ENCODE measurements at places on chromosomes 1 and 21.

- no peak for DNase-seq
Measured at GRCh38 chr1:161721738-161722343, 497 bp downstream of the FCRLB start.

DNA sequence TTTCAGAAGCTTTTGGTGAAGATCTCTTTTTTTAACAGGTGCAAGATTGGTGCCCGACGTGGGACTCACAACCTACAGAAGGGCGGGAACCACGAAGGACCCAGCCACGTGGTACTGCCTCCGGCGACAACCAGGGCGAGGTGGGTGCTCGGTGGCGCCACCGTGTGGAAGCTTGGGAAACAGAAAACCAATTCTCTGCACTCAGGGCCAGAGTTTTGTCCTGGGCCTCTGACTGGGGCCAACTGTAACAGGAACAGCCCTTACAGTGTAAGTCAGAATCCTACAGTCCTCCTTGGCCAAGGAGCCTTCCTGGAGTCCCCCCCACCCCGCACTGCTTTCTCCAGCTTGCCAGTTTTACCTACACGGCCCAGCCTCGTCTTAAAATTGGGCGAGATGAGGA lies 11.6 kb upstream of the S100A7A start:
- no peak for DNase-seq

- DNase-seq = no peak
Measured at GRCh38 chr1:226378071-226378470, 29.8 kb downstream of the PARP1 start.

GRCh38 chr1:228063251-228064191 lies 19.0 kb upstream of the ARF1 start:
- DNase-seq = no peak

DNA sequence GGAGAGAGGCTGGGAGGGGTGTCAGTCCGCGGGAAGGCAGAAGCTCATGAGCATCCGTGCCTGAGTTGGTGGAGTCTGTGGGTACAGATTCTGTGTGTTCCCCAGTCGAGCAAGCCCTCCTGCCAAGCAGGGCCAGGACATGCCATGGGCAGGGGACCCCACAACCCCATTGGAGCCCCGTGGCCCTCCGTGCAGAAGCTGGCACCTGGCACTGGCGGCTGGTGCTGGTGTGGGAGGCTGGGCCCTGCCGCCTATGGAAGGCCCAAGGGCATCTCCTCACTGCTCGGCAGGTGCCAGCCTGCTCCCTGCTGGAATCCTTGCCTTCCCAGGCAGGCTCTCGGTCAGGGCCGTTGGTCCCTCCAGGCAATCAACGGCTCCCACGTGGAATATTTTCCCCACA lies 73.7 kb downstream of the UBE2T start:
- DNase-seq = no peak

GRCh38 chr21:32386195-32386870 lies 6.5 kb downstream of the URB1 start:
- no peak for DNase-seq

- no peak for DNase-seq
Measured at GRCh38 chr1:236160540-236161127, 18.3 kb downstream of the GPR137B start.

- DNase-seq = no peak
Measured at GRCh38 chr1:119829625-119830024, 18.4 kb upstream of the REG4 start.

DNA sequence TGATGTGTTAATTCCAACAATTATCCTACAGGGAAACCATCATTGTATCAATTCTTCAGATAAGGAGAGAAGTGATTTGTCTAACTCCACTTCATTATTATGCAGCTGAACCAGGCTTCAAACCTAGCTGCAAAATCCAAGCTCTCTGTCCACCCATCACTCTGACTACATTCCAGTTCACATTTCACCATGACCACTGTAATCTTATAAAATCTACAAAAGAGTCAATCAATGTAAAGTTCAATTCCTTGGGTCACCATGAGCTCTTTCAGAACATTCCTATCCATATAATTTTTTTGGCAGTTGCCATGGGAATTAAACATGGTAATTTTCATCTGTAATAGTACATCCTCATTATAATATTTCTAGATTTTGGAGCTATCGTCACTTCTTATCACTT lies 100.9 kb downstream of the PLPPR5 start:
- DNase-seq = no peak

GRCh38 chr1:90821788-90822359 lies 104.8 kb upstream of the BARHL2 start:
- no peak for DNase-seq

GRCh38 chr1:205329719-205330118 lies 8.2 kb upstream of the NUAK2 start:
- no peak for DNase-seq

GRCh38 chr1:185834371-185834905 lies 100.2 kb downstream of the HMCN1 start:
- no peak for DNase-seq

DNA sequence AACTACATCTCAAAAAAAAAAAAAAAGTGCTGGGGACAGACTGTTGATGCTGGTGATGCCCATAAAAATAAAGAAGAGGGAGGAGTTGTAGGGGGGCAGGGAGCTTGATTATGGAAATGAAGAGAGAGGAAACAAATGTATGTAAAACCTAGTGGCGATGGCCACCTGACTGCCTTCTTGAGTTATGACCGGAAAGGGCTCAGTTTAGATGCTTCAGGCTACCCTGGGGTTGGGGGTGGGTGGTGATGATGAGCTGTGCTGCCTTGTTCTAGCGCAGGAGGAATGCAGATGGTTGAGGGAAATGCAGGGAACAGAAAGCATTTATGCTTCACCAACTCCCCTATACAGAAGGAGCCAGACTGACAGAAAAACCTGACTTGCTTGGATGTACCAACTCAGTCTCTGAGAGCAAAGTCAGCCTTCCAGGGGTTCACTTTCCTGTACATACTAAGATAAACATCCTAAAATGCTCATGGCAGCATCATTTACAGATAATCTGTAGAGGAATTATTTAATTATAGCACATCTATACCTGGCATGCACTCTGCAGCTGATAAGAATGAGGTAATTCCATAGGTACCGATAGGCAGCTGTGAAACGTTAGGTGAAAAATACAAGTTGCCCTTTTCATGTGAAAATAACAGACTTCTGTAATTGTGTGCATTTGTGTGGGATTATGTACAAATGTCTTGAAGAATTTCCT lies 8.0 kb upstream of the BCAR3 start:
- no peak for DNase-seq

- DNase-seq = no peak
Measured at GRCh38 chr1:201421041-201421440, 489 bp downstream of the TNNI1 start.

DNA sequence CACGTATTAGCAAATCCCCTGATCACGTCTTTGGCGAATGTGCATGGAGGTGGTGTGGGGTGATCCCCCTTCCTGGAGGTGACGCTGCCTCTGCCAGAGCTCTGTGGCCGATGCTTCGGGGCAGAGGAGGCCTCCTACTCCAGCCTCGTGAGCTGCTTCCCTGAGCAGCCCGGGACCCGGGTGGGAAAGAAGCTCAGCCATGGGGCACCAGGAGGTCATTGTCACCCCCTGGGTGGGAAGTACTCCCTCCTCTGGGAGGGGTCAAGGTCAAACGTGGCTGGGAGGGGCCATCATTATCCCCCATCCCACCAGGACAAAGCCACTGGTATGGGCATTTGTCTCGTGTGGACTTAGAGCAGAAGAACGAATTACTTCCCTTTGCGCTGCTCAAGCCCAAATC lies 40.7 kb downstream of the KCNAB2 start:
- no peak for DNase-seq

DNA sequence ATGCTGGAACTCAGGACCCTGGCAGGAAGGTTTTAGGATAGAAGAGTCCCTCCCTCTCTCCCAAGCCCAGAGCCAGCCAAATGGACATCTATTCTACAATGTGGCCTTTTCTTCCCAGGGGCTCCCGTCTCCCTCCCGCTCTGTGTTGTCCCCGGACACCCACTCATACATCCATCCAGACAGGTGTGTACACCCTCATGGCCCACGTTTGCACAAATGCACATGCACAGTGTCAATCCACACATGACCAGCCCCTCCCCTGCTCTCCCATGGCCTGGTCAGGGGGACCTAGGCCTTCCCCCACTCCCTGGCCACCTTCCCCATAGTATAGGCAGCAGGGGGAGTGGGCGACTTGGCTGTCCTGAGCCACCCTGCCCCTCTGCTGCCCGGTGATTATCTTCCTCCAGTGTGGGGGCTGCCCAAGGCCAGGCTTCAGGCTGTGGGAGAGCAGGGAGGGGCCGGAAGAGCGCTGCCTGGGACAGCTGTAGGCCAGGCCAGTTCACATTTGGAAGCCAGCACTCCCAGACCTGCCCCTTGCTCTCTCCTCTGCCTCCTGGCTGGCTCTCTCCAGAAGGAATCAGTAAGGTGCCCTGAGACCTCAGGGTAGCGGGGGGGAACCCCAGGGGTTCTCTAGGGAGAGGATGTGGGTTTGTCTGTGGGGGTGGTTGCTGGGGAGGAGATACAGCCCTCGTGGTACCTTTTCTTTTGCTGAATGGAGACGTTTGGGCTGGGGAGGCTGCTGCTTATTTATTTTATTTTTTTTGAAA lies 4.1 kb upstream of the PTPN7 start:
- DNase-seq = no peak

GRCh38 chr21:42162831-42163510 lies 56.0 kb upstream of the ABCG1 start:
- peak; percentile 48 for DNase-seq

GRCh38 chr1:26281091-26281958 lies 1.4 kb downstream of the SH3BGRL3 start:
- DNase-seq = no peak

GRCh38 chr1:213986020-213986924 lies 1.5 kb upstream of the PROX1 start:
- DNase-seq = no peak

DNA sequence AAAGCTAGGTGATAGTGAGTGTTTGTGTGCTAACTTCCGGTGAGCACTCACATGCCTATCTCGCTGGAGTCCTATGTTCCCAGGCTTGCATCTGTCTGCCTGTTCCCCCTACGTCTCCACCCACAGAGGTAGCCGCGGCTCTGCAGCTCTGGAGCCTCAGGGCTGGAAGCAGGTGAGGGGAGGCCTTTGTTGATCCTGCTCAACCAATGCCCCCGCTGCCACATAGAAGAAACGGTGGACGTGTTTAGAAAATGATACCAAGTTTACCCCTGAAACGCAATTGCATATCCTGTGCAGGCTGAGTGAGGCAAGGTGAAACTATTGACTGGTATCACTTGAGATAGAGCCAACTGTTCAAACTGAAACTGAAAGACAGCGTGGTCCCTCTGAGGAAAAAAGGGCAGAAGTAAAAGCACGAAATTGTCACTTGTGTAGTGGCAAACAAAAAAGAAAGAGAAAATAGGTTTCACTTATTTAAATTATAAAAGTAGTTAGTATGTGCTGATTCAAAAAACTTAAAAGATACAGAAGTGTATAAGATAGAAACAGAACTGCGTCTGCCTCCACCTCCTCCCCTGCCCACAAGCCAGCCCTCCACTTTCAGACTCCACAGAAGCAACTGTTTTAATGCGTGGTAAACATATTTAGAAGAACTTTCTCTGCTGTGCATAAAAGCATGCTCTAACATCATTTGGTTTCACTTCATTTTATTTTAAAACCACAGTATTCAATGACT lies 38.6 kb upstream of the ETS2 start:
- no peak for DNase-seq

DNA sequence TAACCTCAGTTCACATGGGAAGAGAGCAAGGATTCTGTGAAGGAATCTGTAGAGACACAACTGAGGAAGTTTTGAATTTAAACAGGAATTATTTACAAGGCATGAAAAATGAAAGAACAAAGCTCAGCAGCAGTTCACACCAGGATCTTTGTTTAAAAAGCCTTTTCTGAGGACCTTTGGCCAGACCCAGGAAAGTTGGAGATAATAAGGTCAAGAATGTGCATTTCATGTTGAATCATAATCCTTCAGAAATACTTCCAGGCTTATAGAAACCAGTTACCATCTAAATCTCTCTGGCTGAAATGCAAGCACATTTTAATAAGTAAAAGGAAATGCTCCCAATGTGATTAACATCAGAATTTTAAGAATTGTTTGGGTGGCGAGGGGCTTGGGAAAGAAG lies 2.7 kb downstream of the CLIC6 start:
- DNase-seq = no peak

DNA sequence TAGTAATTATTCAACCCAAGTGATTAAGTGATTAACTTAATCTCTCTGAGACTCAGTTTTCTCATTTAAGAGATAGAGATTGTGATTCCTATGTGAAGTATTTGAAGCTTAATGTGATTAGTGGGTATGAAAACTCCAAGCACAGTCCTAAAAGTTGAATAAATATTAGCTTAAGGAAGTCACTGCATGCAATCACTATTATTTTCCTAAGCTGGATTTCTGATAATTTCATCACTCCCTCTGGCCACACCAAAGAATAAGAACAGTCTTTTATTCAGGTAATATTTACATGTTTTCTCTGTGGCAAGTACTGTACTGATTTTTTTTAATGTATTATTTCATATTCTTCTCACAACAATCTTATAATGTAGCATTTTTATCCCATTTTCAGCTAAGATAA lies 31.1 kb downstream of the CD55 start:
- no peak for DNase-seq

GRCh38 chr1:155322571-155322952 lies 1.9 kb downstream of the RUSC1 start:
- DNase-seq = no peak

- DNase-seq = no peak
Measured at GRCh38 chr1:61420909-61421835, 303.8 kb downstream of the TM2D1 start.

DNA sequence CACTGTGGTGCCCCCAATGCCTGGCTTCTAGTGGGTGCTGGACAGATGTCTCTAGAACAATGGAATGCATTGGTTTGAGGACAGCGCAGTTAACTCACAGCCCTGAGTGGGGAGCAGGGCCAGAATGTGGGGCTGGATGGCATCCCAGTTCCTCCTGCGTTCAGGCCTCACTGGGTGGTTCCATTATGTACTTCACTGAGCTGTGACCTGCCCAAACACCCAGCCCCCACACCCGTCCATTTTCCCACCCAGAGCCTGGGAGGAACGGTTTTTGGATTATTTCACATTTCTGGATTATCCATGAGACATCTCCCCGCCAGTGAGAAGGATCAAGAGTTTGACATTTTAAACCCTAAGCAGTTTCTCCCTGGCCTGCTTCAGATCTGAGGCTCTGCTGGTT lies 55.3 kb upstream of the WASF2 start:
- no peak for DNase-seq

GRCh38 chr1:173914366-173914871 lies 2.7 kb downstream of the SERPINC1 start:
- no peak for DNase-seq

GRCh38 chr1:151944857-151945575 lies 35.7 kb upstream of the THEM4 start:
- no peak for DNase-seq

- no peak for DNase-seq
Measured at GRCh38 chr1:170520601-170521000, 11.4 kb upstream of the GORAB start.

GRCh38 chr1:16153999-16154673 lies 1.7 kb downstream of the EPHA2 start:
- no peak for DNase-seq

GRCh38 chr1:168723000-168723399 lies 6.0 kb downstream of the DPT start:
- no peak for DNase-seq

- DNase-seq = no peak
Measured at GRCh38 chr1:180498594-180498993, 3.8 kb downstream of the ACBD6 start.

- peak; percentile 4 for DNase-seq
Measured at GRCh38 chr1:20867847-20868246, 80.7 kb upstream of the HP1BP3 start.

- no peak for DNase-seq
Measured at GRCh38 chr1:229007167-229007566, 263.7 kb upstream of the RAB4A start.

Measured in NCI-H2171 (cell line).